ENCODE measurements at places on chromosomes 7 and 10.
A peak's percentile ranks its signal among the peaks of the same experiment; 100 is the strongest.

DNA sequence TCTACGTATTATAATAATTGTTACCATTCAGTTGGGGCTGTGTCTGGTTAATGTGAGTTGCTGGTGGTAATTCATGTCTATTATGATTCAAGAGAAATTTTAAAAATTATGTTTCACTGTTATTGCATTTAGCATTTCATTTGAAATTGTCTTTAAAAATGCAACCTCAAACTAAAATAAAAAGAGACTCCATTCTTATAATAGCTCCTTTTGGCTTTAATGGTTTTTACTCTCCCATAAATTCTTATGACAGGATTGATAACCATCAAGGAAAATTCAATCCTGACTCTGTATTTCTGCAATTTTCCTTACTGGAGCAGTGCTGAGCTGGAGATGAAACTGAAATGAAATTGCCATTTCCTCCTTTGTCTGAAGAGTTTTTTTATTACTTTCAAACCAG, 262.7 kb downstream of the REEP3 start:
- no peak for DNase-seq

- DNase-seq = no peak
Observed at GRCh38 chr10:103186128-103186527, 6.9 kb downstream of the NT5C2 start.

- DNase-seq = no peak
Observed at GRCh38 chr7:154503962-154504550, 451.9 kb downstream of the DPP6 start.

DNA sequence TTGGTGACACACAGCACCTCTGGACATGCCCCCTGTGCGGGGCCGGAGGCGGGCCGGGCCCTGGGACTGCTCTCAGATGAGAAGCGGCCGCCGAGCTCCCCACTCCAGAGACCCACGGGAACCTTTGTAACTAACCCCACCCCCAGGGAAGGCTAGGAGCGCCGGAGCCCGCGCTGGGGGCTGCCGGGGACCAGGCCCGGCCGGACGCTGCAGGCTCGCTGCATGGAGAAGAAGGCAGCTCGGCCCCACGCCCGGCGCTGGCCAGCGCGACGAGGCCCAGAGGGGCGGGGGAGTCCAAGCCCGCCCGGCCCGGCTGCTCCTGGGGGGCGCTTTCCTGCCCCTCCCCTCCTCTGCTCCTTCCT, 36.5 kb downstream of the AGAP3 start:
- no peak for DNase-seq

- DNase-seq = no peak
Observed at GRCh38 chr10:44203535-44203934, 181.4 kb downstream of the CXCL12 start.

- DNase-seq = no peak
Observed at GRCh38 chr10:132957981-132958882, 15.9 kb upstream of the CFAP46 start.

GRCh38 chr10:31319602-31320549, 860 bp downstream of the ZEB1 start:
- DNase-seq = peak; percentile 81

DNA sequence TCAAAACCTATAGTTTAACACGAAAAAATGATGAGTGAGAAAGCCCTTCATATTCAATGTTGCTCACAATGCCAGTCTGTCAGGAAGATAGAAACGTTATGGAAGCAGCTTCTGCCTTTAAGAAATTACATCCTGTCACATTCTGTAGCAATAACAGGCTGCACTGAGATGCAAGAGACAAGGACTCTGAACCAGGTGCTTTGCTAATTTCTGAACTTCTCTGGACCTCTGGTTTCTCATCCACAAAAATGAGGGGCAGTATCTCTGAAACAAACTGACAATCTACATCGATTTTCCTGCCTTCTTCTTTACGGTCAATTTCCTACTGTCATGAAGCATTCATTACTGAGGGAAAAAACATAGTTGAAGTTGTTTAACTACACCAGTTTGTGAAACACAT, 234.0 kb downstream of the SNX13 start:
- no peak for DNase-seq

- DNase-seq = peak; percentile 79
Observed at GRCh38 chr10:87659571-87660483, at the start of gene PAPSS2. TSS of gene PAPSS2 (plus strand) at chr10:87659878. CDS start at chr10:87659982, 104 bp downstream.

- DNase-seq = no peak
Observed at GRCh38 chr7:94170836-94171235, 166.7 kb upstream of the BET1 start.

GRCh38 chr10:58384544-58384998, 639 bp upstream of the TFAM start:
- no peak for DNase-seq

- DNase-seq = no peak
Observed at GRCh38 chr7:29142021-29142727, 4.2 kb downstream of the CPVL start.

DNA sequence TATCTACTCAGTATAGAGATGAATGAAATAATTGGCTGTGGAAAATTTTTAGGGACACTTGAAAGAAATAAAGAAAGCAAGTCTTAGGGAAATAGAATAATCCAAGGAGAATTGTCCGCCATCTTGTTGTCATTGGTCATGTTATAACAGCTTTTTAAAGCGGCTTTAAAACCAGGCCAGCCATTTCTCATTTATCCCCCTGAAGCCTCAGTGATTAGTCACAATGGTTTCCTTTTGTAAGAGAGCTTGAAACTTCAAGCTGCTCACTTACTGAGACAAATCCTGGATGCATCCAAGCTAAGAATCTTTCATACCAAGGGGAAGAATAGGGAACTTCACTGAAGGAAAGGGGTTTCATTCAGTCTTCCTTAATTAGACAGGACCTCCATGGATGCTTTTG, 67.9 kb downstream of the SGCE start:
- DNase-seq = no peak

- no peak for DNase-seq
Observed at GRCh38 chr10:26516540-26517101, 78.5 kb downstream of the APBB1IP start.

- no peak for DNase-seq
Observed at GRCh38 chr7:80631421-80631820, 7.0 kb upstream of the CD36 start.

GRCh38 chr7:16421333-16422102, at the start of gene CRPPA:
TSS of gene CRPPA (minus strand) at chr7:16421538. CDS start at chr7:16421322, 216 bp downstream.
- DNase-seq = peak; percentile 93

GRCh38 chr10:63294781-63295180, 161.7 kb downstream of the NRBF2 start:
- no peak for DNase-seq
